ENCODE measurements at places on chromosomes 12 and 14.

DNA sequence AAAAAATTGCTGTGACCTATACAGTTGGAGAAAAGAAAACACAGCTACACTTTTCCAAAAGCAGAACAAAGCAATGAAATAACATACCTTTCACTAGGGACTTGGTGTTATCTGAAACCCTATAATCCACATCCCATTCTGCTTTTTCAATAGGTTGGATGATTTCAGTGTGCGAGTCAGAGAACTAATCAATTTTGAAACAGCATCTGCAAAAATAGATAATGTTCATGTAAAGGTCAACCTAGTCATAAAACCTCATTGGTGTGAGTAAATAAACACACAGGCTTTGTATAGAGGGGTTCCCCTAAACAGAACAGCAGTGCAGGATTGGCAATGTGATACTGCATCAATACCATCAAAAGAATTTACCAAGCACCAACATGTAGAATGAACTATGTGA is 173.0 kb upstream of the G2E3 start:
- DNase-seq: no peak

GRCh38 chr14:104598910-104599273 is 5.7 kb downstream of the TMEM179 start:
- DNase-seq: no peak

- DNase-seq: no peak
Measured at GRCh38 chr12:3483089-3483488, 7.9 kb upstream of the PRMT8 start.

DNA sequence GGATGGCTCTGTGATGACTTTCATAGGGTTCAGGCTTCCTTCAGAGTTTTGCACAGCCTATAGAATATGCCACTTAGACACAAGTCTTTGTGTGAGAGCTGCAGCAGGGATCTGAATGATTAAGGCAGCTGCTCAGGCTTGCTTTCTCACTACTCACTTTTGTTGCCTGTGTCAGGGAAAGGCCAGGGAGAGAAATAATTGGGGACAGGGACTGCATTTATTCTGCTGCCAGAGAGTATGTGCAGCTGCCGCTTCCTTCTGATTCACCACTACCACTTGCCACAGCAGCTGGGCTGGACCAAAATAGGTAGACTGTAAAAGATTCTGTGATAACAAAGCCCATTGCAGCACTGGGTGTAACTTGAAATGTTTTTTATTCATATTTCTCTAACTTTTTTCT is 49.7 kb downstream of the TRMT5 start:
- DNase-seq: no peak

GRCh38 chr12:54222609-54223008 is 33.8 kb upstream of the SMUG1 start:
- DNase-seq: no peak

DNA sequence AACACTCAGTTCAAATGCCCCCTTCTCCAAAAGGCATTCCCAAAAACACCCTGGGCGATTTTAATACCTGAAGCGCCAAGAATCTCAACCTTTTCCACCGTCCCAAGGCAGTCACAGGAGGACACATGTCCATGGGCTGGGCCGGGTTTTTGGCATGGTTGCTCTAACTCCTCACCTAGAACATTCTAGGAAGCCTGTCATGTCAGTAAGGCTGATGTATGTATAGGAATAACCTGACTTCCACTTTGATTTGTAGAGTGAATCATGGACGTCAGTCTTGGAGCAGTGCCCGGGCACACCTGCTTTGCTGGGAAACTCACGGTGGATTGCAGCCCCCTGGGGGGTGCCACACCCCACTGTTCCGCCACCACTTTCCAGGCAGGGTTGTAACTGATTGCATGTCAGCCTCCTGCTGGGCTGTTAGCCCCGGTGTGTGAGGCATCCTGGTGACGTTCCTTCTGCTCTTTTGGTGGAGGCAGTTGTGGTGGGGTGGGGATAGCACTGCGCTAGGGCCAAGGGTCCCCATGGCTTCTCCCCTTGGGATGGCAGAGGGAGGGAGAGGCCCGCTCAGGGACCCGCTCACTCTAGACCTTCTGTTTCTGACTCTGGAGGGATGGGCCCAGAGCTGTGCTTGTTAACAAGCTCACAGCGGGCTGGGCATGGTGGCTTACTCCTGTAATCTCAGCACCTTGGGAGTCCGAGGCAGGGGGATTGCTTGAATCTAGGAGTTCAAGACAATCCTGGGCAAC is 35.2 kb upstream of the FAM181A start:
- DNase-seq: no peak

DNA sequence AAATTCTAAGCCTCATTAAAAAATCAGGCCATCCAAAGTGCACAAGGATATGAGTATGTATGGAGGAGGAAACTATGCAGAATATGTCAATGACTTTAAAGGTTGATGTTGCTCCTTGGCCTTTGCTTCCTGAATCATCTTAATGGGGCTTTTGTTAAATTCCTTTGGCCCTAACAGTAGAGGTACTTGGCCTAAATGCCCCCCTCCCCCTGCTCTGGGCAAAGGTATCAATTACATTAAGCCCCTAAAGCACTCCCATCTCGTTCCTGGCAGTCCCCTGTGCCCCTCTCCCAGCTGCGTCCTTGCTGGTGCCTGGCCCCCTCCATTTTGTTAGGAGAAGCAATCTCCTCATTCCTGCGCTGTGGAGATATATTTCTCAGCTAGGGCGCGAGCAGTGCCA is 4.8 kb downstream of the COPZ1 start:
- no peak for DNase-seq

DNA sequence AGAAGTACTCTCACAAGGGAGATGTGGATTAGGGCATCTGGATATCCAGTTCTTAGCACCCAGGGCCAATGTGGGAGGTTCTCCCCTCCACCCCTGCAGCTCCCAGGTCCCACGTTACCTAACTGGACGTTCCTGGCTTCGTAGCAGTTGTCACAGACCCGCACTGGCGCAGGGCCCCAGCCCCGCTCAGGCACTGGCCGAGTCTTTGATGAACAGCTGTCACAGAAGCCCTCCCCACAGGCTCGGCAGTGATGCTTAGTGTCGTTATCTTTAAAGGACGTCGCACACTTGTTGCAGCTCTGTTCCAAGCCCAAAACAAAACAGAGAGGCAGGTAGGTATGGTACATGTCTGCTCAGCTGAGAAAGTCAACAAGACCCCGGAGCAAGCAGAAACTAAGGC is 48.4 kb downstream of the DCAF4 start:
- DNase-seq: no peak

GRCh38 chr12:27164330-27165040 is 79.6 kb upstream of the STK38L start:
- no peak for DNase-seq

DNA sequence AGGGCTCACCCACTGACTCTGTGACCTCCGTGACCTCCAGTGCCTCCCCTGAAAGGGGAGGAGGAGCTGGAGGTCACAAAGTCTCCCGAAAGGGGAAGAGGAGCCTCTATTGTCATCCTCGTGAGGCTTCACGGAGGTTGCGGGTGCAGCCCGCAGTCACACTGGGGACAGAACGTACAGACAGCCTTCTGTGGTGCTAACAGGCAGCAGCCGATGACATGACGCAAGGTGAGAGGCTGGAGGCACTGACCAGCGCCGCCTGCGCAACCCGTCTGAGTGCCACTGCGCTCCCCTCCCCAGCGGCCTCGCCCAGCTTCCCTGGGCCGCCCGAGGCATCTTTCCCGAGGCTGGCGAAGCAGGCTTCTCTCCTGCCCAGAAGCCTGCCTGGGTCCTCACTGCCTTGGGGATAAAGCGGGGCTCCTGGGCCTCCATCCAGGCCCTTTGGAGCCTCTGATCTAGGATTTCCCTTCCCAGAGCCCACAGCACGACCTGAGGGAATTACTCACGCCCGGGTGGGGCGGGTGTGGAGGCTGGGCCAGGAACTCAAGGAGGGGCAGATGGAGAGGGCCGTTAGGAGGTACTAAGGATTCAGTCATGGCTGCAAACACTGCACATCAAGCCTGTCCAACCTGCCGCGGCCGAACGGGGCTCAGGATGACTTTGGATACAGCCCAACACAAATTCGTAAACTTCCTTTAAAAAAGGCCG is 12.3 kb upstream of the LBHD2 start:
- DNase-seq: no peak

DNA sequence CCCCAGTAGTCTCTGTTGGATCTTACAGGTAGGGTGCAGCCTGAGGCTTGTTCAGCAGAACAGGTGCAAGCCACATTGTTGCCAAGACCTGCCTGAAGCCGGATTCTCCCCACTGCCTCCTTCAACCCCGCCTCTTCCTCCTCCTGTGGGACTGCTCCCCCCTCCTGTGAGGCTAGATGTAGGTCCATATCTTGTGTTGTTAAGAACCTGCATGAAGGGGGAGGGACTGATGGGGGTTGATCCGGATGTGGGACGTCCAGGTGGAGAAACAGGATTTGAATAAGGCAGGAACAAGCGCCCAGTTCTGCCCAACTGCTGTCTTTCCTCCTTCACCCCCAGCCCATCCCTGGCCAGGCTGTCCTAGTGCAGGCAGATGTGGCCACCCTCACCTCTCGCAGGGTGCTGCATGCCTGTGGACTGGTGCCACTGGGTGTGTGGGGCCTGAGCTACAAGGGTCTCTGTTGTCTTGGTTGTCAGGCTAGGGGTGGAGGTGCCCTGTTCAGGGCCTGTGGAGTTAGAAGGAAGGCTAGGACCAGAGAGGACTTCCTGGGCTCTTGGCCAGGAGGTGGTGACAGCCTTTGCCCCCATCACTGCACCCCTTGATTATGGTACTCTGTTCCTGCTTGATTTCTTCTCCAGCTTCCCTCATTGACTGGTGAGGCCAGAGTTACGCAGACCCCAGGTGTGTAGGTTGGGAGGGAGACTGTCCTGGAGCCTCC is 1.4 kb downstream of the NR4A1 start:
- no peak for DNase-seq

GRCh38 chr14:97095269-97095668 is 298.1 kb downstream of the VRK1 start:
- DNase-seq: no peak

DNA sequence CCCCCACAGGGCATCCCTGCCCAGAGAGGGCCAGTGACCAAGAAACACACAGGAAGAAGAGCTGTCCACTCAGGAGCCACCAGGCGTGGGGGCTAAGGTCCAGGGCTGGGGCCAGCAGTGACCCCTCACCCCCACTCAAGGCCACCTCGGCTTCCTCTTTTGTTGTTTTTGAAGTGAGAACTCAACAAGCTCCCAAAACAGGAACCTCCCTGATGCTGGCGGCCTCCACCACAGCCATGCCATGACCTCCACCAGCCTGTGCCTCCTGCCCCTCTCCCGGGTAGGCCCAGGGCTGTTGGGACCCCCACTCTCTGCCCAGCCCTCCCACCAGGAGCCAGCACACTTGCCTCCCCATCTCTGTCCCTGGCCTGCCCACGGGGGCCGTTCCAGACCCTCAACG is 7.8 kb downstream of the AKT1 start:
- no peak for DNase-seq

DNA sequence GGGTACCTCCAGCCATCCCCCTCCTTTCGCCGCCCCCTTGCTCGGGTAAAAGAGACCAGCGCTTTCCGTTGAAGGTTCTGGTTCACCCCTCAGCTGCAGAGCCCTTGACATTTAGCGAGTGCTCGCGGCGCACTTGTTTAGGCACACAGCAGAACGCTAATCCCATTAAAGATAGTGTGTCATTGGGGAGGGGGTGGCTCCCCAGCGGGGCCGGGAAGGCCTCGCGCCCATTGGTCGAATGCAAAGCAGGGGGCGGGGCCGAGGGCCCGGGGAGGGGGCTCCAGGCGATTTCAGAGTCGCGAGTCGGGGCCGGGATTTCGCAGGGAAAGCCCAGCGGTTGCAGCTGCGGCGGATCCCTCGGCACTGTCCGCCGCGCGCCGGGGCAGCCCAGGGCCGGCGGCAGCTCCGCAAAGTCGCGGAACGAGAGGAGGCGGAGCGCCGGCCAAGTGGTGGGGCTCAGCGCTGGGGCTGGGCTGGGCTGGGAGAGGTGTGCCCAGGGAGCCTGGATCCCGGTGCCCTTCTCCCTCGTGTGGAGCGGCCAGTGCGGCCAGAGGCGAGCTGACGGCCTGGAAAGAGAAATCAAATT is 122.9 kb downstream of the TSPAN9 start:
- DNase-seq: no peak

DNA sequence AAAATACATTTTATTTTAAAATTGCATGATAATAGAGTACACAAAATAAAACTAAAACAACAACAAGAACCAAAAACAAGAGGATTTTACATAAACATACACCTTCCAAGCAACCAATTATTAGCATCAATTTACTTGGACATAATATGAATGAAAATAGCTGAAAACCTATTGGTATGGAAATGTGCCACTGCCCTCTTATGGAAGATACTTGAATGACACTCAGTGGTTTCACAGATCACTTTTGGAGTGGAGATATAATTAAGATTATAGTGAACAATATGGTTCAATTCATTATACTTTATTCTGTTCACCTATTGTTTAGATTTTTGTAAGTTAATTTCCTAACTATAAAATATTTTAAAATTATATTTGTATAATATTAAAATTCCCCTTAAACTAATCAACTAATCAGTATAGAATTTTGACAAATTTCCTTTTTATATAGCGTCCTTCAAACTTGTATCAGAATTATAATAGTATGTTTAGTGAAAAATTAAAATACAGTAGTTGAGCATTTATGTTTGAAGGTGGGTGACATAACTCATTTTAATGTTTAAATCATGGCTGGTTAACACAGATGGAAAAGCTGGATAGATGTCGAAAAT is 70.1 kb downstream of the SLC6A15 start:
- peak; percentile 19 for DNase-seq

GRCh38 chr12:108328420-108328819 is 10.7 kb downstream of the CMKLR1 start:
- no peak for DNase-seq

- no peak for DNase-seq
Measured at GRCh38 chr14:94952097-94952496, 182.2 kb upstream of the GSC start.

GRCh38 chr14:73712540-73713180 is 1.5 kb downstream of the PNMA1 start:
- peak; percentile 66 for DNase-seq

GRCh38 chr14:58215191-58215914 is 15.4 kb downstream of the ACTR10 start:
- DNase-seq: no peak

GRCh38 chr12:2891240-2892053 is 756 bp downstream of the TULP3 start:
- DNase-seq: peak; percentile 27

GRCh38 chr14:87264272-87264785 is 728.7 kb downstream of the GALC start:
- no peak for DNase-seq

GRCh38 chr12:88035271-88035906 is 6.2 kb upstream of the C12orf50 start:
- DNase-seq: peak; percentile 90

DNA sequence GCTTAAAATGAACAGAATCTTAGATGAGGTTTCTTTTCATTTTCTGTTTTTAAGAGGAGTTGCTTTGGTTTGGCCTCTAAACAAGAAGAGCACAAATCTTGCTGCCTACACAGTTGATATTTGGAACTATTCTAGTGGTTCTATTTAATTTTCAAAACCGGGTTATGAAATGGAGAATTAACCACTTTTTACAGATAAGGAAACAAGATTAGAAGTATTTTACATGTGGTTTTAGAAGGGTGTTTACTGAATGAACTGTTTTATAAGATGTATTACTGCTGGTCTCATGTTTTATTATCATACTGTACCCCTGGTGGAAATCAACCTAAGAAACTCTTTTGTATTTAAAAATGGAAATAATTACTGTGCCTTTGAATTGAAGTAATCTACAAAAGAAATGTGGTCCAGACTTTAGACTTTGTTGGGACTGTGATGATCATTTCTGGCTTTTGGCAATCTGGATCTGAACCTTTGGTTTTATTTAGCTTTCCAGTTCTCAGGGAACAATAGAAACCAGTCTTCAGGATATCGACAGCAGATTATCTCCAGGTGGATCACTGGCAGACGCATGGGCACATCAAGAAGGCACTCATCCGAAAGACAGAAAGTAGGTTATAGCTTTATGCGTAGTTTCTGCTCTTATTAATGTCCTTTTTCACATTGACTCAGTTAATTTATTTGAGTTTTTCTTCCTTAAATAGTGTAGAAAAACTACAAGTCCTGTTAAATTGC is 43.2 kb downstream of the TBK1 start:
- DNase-seq: no peak

Measured in GM10248 (cell line).